ENCODE measurements at places on chromosomes 4 and X. TPM values are rescaled to one million over a fixed set of nuclear protein-coding genes. Genes with fewer than 3 reads are reported as not detected.

- H3K4me1 ChIP-seq: no peaks in the 10 kb centered on the region
- DNase-seq: no peak
- no peaks in the 10 kb centered on the region for H3K36me3 ChIP-seq
- H3K4me3 ChIP-seq: no peak overlapping the region
These were observed 67.7 kb upstream of the HMX1 start for GRCh38 chr4:8939160-8939839.

The TMPRSS11B gene
- total RNA-seq: not detected

- peaks cover 6% of the 10 kb centered on the region for H3K4me1 ChIP-seq
These were observed 23.1 kb downstream of the BANK1 start for GRCh38 chr4:101813604-101814003.

DNA sequence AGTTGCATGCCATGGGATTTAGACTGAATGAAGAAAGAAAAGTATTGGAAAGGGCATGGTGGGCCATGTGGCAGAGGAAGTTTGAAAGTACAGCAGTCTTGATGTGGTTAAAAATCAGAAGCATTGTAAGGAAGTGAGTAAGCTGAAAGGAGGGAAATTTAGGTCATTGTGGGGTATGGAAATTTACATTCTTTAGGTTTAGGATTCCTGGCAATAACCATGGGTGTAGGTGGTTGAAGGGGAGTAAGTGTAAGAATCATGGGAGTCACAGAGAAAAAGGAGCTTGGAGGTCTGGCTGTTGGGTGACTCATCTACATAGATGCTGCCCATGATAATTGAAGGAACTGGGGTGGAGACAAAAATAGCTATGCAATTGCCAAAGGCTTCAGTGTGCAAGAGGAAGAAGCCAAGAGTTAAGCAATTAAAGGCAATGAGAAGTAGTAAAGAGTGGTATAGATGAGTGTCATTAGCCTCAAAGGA, 243.8 kb upstream of the LDB2 start:
- H3K27ac ChIP-seq: peak overlapping the region; percentile 53
- H3K27me3 ChIP-seq: no peaks in the 10 kb centered on the region
- H3K4me3 ChIP-seq: no peak overlapping the region
- peak; percentile 95 for DNase-seq
- H3K4me1 ChIP-seq: peaks cover 25% of the 10 kb centered on the region
- H3K36me3 ChIP-seq: no peaks in the 10 kb centered on the region

- H3K27ac ChIP-seq: no peak overlapping the region
- DNase-seq: no peak
- no peak overlapping the region for H3K4me3 ChIP-seq
- H3K36me3 ChIP-seq: no peaks in the 10 kb centered on the region
These were observed 24.7 kb downstream of the RBPJ start for GRCh38 chr4:26345565-26345938.

The KCND1 gene
- total RNA-seq: 1.5 TPM

DNA sequence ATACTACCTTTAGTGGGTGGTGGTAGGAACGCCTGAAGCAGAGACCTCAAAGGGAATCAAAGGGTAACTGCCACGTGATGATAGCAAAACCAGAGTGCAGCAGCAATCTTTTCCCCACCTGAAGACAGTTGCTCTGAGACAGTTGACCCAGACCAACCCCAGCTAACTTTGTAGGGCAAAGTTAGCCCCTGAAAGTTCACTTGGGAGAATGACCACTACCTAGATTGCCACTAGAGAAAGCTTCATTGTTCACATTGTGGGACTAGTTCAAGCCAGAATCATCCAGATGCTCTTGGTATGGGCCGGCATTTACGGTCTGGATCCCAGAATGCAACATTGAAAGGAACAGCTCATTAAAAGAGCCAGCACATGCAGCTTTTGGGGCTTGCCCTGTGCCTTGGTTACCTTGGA, 4.1 kb downstream of the SEPTIN6 start:
- no peaks in the 10 kb centered on the region for H3K27me3 ChIP-seq
- H3K4me1 ChIP-seq: peaks cover 51% of the 10 kb centered on the region
- no peaks in the 10 kb centered on the region for H3K36me3 ChIP-seq
- no peak overlapping the region for H3K4me3 ChIP-seq
- no peak for DNase-seq

DNA sequence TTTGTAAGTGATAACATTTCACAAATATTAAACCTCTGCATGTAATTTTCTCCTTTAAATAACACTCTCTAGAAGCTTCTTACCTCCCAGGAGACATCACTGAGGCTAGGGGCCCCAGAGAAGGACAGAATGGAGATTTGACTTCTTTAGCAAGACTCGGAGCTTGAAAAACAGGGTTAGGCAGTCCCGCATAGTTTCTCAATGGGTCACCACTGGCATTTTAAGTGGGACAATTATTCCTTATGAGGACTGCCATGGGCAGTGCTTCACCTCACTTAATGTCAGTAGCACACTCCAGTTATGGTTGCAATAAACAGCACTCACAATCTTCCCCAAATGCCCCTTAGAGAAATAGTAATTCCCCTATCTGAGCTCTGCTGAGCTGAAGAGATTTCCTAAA, 66.7 kb upstream of the NOCT start:
- no peak for DNase-seq
- peaks cover 17% of the 10 kb centered on the region for H3K4me1 ChIP-seq

- H3K36me3 ChIP-seq: no peaks in the 10 kb centered on the region
- no peaks in the 10 kb centered on the region for H3K4me1 ChIP-seq
- no peak overlapping the region for H3K27ac ChIP-seq
- no peak for DNase-seq
These were observed 310.3 kb downstream of the EVC2 start for GRCh38 chr4:5398056-5398455.

The RNF212 gene
- 2.5 TPM for total RNA-seq

The IL13RA1 gene
- 55.8 TPM for total RNA-seq

DNA sequence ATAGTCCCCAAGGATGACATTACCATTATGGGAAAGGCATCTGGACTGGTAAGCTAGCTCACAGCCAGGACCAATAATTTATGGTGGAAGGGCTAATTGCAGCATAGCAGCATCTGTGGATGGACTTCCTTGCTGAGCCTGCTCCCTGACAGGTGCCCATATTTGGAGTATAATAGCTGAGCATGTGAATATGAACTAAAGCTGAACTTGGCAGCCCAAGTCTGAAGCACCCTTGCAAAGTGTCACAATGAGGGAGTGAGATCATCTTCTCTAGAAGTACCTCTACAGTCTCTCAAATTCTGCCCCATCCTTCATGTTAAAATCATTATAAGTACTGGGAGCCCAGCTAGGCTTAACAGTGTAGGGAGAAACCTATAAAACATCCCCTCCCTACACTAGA, 128.2 kb upstream of the INPP4B start:
- peaks cover 15% of the 10 kb centered on the region for H3K27me3 ChIP-seq
- H3K4me1 ChIP-seq: no peaks in the 10 kb centered on the region
- no peak for DNase-seq
- no peak overlapping the region for H3K27ac ChIP-seq
- H3K4me3 ChIP-seq: no peak overlapping the region

DNA sequence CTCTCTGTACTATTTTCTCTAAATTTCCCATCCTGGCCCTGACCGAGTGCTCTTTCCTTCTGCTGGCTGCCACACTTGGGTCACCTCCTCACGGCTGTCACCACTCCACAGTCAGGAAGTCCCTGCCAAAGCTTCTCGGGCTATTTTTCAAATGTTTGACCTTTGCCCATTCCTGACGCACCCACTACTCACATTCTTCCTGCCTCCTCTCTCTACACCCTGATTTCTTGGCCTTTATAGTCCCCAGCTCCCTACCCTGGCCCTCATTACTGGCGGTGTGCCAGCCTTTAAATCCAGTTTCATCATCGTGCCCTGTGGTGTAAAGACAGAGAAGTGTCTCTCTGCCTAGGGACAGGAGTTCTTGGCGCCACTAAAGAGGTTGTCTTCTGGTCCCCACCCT, 46.4 kb upstream of the GATB start:
- no peaks in the 10 kb centered on the region for H3K27me3 ChIP-seq
- peaks cover 31% of the 10 kb centered on the region for H3K4me1 ChIP-seq
- DNase-seq: peak; percentile 53
- peak overlapping the region; percentile 24 for H3K4me3 ChIP-seq
- no peaks in the 10 kb centered on the region for H3K36me3 ChIP-seq
- H3K27ac ChIP-seq: peak overlapping the region; percentile 93

The AFAP1 gene
- total RNA-seq: 103 TPM

GRCh38 chr4:136575146-136575545, 957.1 kb downstream of the PCDH18 start:
- no peak overlapping the region for H3K4me3 ChIP-seq
- no peak for DNase-seq
- no peak overlapping the region for H3K27ac ChIP-seq

The CYSLTR1 gene
- not detected for total RNA-seq

- H3K27me3 ChIP-seq: no peaks in the 10 kb centered on the region
- H3K36me3 ChIP-seq: no peaks in the 10 kb centered on the region
- H3K27ac ChIP-seq: no peak overlapping the region
- no peak for DNase-seq
These were observed 47.8 kb downstream of the SHISA3 start for GRCh38 chr4:42445038-42445437.

DNA sequence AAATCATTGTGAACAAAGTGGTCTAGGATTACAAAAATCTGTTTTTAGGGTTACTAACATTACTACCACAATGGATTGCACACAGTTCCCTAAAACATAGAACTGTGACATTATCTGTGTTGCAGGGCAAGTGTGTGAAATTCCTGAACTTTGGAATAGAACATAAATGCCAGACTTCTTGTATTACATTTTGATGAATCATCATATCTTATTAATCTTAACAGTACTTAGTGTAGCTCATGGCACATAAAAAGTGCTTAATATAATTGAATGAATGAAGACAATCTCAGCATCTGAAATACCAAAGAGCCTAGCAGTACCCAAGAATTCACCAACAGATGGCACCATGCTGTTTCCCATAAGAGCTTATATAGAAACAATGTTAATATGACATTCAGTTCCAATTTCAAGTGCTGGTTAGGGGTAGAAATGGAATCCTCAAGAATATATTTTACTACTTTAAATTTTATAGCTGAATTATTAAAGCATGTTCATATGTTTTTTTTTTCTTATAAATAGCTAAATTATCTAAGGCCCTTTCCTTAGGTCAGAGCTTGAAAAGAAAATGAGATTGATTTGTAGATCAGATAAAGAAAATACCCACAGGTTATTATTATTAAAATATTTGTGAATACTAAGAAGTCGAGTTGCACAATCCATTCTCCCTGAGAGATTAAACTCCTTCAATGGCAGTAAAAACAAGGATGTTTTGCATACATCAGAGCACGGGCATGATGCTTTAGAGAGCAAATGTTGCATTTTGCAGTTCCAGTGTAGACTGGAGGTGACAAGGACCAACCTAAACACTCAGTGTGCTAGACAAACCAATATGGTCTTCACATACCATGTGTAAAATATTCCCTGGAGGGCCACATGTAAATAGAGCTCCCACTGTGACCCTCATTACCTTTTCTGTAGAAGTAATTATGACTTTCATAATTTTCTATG, 25.7 kb upstream of the SHISA3 start:
- H3K27ac ChIP-seq: no peak overlapping the region
- H3K4me1 ChIP-seq: no peaks in the 10 kb centered on the region
- H3K36me3 ChIP-seq: no peaks in the 10 kb centered on the region
- peak; percentile 61 for DNase-seq
- H3K4me3 ChIP-seq: no peak overlapping the region
- no peaks in the 10 kb centered on the region for H3K27me3 ChIP-seq

DNA sequence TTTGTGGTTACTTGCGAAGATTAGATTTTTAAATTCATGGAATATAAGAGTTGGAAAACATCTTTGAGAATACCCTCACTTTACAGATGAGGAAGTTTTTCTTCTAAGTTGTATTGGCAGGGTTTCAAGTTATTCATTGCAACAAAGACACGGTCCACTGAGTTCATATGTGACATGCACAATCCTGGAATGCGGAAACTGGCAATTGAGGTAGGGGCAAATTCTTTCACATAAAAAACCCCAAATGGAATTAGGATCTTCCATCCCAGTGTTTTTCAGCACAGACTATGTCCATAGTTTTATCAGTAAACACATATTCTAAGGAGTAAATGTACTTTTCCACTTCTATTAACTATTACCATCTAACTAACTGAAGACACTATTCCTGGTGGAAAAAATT, 81.8 kb upstream of the NAP1L5 start:
- no peaks in the 10 kb centered on the region for H3K4me1 ChIP-seq
- no peak overlapping the region for H3K27ac ChIP-seq
- no peak overlapping the region for H3K4me3 ChIP-seq
- no peaks in the 10 kb centered on the region for H3K27me3 ChIP-seq
- H3K36me3 ChIP-seq: no peaks in the 10 kb centered on the region

GRCh38 chr4:6907658-6908191, 1.9 kb upstream of the TBC1D14 start:
- no peak overlapping the region for H3K27ac ChIP-seq
- H3K36me3 ChIP-seq: no peaks in the 10 kb centered on the region
- no peaks in the 10 kb centered on the region for H3K27me3 ChIP-seq
- no peak overlapping the region for H3K4me3 ChIP-seq
- H3K4me1 ChIP-seq: 0 out of 2 replicates have a peak, but pooled peaks cover 9% of the 10 kb centered on the region

- H3K4me1 ChIP-seq: no peaks in the 10 kb centered on the region
- H3K36me3 ChIP-seq: peaks cover 5% of the 10 kb centered on the region
- DNase-seq: no peak
- no peaks in the 10 kb centered on the region for H3K27me3 ChIP-seq
- H3K27ac ChIP-seq: no peak overlapping the region
These were observed 17.8 kb downstream of the ZDHHC9 start for GRCh38 chrX:129825746-129826505.

- no peaks in the 10 kb centered on the region for H3K4me1 ChIP-seq
- H3K4me3 ChIP-seq: no peak overlapping the region
- H3K27me3 ChIP-seq: no peaks in the 10 kb centered on the region
- no peak overlapping the region for H3K27ac ChIP-seq
- peak; percentile 62 for DNase-seq
These were observed 64.6 kb downstream of the COX7B2 start for GRCh38 chr4:46844325-46844917.

The CLIC2 gene
- total RNA-seq: not detected

DNA sequence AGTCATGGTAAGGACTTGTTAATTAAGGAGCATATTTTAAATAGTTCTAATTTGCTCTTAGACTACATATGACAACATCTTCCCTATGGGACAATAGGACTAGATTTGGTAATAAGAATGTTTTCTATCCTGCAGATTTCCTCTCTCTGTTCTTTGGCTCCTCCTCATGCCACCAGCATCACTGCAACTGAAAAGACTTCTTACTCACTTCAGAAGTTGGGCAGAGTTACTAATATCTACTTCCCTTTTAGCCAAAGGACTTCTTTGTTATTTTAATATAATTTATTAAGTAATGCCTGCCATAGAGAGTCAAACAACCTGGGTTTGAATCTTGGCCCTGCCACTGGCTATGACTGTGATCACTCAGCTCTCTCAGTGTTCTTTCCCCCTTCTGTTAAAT, 16.4 kb downstream of the MMAA start:
- DNase-seq: peak; percentile 47
- H3K27ac ChIP-seq: no peak overlapping the region
- H3K4me1 ChIP-seq: peaks cover 12% of the 10 kb centered on the region
- no peaks in the 10 kb centered on the region for H3K36me3 ChIP-seq
- no peak overlapping the region for H3K4me3 ChIP-seq
- no peaks in the 10 kb centered on the region for H3K27me3 ChIP-seq

The XAGE5 gene
- not detected for total RNA-seq

The IDUA gene
- 30.7 TPM for total RNA-seq

The NPNT gene
- not detected for total RNA-seq

The TMPRSS11D gene
- not detected for total RNA-seq

- peak; percentile 80 for DNase-seq
- peaks cover 62% of the 10 kb centered on the region for H3K4me1 ChIP-seq
- H3K4me3 ChIP-seq: peak overlapping the region; percentile 28
- no peaks in the 10 kb centered on the region for H3K27me3 ChIP-seq
- peaks cover 57% of the 10 kb centered on the region for H3K36me3 ChIP-seq
- H3K27ac ChIP-seq: peak overlapping the region; percentile 99
These were observed 110.8 kb downstream of the AFAP1 start for GRCh38 chr4:7828793-7829301.

GRCh38 chrX:52140020-52140419, 44.7 kb upstream of the MAGED4 start:
- H3K27me3 ChIP-seq: no peaks in the 10 kb centered on the region
- no peaks in the 10 kb centered on the region for H3K4me1 ChIP-seq
- H3K4me3 ChIP-seq: no peak overlapping the region

The AFM gene
- total RNA-seq: not detected

Measured in GM23248 (cell line).